ENCODE measurements at places on chromosomes 11 and 22.

DNA sequence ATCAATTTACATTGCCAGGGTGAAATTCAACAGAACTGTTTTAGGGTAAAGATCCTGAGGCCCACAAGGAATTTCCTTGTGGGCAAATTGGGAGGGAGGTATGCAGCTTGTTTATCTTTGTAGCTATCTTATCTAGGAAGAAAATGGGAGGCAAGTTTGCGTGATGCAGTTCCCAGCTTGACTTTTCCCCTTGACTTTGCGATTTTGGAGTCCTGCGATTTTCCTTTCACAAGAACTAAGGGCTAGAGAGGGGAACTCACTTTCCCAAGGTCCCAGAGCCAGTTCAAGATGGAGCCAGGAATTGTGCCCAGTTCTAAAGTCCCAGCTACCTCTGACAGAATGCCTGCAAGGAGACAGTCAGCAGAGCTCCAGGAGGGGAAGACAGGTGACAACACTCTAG is 30.7 kb downstream of the RIBC2 start:
- DNase-seq, result no peak

DNA sequence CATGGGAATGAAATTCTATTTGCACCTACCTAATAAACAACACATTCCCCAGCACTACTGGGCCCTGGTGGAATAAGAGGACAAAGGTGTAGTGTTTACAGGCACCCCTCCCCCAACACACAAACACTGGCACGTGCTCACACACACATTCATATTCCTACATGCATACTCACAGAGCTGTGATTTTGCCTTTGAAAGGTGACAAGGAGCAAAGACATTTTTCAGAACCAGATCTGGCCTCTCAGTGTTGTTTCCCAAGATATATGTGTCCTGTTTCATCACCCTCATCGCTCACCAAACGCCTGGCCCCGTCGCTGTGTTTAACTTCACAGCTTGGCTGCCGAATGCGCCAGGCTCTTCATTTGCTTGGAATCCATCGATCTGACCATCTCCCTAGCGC is 292.6 kb downstream of the NTM start:
- no peak for DNase-seq

DNA sequence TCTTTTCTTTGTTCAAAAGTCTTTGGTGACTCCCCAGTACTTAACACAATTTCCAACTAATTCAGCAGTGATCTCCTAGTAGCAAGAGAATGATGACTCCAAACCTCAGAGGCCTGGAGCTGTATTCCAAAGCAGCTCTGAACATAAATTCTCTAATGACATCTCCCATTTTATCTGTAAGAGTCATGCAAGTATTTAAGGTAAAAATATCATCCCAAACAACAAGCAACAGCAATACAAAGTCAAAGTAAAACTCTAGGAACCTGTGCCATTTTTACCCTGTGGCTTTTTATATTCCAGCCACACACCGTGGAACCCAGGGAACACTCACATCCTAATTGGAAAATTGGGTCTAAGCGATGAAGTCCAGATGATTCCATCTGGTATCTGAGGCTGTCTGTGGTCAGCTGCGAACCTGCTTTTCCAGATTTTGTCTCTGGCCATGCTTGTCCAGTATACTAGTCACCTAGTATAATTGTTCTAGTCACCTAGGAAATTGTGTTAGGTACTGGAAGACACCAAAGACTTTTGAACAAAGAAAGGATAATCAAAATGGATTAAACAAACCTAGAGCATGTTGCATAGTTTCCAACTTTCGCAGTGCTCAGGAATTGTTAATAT is 92.3 kb upstream of the SLC25A18 start:
- DNase-seq, result no peak

- no peak for DNase-seq
Measured at GRCh38 chr11:78938971-78939370, 364.3 kb upstream of the NARS2 start.

DNA sequence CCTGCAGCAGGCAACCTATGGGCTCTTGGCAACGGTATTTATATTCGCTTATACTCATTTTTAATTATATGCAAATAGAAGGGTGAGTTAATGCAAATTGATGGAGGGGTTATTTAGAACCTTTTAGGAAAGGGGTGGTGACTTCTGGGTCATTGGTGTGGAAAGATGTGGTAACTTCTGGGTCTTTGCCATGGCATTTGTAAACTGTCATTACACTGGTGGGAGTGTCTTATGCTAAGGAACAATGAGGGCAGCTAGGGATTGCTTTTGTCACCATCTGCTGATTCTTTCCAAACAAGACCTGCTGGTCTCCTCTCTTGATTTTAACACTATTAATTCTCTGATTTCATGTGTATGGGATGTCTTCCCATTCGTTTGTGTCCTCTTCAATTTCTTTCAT is 11.7 kb upstream of the KAT5 start:
- DNase-seq, result no peak

DNA sequence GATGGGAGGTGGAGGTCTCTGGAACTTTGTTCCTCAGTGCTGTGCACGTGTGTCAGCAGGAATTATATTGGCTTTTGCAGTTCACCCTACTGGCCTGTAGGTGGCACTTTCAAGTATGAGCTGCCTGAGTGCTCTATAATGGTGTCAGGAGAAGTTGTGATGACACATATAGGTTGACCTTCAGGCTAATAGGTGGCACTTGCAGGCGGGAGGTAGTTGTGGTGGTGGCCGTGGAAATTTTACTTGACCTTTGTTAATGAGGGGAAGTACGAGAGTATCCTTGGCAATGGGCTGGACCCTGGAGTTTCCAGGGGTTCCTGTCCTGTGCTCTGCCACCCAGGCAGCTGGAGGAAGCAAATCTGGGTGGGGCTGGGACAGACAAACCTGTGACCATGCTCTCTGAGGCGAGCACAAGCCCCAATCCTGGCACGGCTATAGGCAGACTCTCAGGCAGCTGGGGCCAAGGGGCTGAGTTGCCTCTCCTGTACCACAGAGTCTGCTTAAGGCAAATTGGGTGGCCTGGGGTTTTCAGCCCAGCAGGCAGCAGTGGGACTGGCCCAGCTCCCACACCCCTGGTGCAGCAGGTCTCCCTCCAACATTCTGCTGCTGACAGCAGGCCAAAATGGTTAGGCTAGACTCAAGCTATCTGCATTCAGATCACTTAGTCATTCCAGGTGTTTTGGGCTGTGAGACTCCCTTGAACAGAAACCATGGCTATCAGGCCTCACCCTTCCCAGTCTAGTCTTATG is 147.5 kb upstream of the CTSC start:
- peak; percentile 15 for DNase-seq

GRCh38 chr11:1060852-1061616 is 13.6 kb upstream of the MUC2 start:
- DNase-seq, result no peak

- peak; percentile 42 for DNase-seq
Measured at GRCh38 chr11:59186130-59186594, 14.2 kb downstream of the DTX4 start.

GRCh38 chr11:112267188-112267591 is 6.5 kb upstream of the PLET1 start:
- no peak for DNase-seq

GRCh38 chr22:28711341-28711740 is 30.3 kb downstream of the CHEK2 start:
- DNase-seq, result no peak

DNA sequence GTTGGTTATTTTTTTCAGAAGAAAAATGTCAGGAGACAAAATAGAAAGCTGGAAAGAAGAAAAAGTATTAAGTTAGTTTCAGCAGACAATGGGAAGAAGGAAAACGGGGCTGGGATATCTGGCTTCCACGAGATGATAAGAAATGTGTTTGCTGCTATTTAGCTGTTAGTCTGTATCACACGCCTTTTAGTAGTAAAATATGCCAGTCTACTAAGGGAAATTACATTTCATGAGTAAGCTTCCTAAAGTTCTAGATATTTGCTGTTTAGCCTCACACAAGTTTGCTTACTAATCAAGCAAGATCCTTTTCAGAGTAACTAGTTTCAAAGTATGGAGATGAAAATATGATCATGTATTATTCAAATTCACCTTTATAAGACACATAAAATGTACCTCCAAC is 1.5 kb downstream of the OR51B4 start:
- DNase-seq, result no peak

- DNase-seq, result peak; percentile 13
Measured at GRCh38 chr22:30602049-30602448, 4.9 kb upstream of the TCN2 start.

GRCh38 chr11:126756421-126756820 is 244.1 kb downstream of the KIRREL3 start:
- no peak for DNase-seq

- no peak for DNase-seq
Measured at GRCh38 chr11:98099371-98099770, 921.4 kb upstream of the CNTN5 start.

GRCh38 chr22:28108851-28109250 is 189.8 kb upstream of the PITPNB start:
- DNase-seq, result no peak

DNA sequence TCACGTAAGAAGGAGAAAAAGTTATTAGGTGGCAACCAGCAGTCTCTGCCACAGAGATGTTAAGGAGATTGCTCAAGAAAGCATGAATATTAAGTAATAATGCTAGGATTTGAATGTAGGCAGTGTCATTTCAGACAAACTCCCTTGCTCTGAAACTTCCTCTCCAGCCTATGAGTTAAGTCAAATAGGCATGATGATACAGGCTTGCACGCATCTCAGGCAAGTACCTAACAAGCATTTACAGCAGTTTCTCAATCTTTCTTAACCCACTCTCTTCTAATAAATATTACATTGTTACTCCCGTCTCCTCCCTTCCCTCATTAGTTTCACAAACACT is 72.7 kb downstream of the RAB38 start:
- DNase-seq, result no peak

DNA sequence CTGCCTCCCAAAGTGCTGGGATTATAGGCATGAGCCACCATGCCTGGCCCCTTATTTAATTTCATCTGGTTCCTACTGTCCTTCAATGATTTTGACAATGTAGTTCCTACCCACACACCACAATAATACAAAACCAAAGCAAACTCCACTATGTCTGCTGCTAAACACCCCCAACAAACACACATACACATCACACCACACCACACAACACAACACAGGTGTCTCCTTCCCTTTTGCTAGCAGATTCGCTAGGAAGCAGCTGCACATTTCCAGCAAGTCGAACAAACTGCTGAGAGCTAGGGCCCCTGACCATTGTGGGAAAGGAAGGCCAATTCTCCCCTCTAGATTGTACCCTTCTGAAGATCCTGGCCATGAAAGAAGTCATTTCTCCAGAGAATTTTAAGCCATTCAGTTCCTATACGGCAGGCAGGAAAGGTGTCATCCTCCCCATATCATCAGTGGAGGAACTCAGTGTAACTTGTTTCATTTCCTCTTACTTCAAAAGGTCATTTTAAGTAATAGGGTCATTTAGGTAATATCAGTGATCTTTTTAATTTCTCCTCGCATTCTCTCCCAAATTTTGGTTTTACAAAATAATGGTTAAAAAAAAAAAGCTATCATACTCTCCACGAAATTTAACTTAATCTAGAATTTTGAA is 18.5 kb downstream of the NUMA1 start:
- no peak for DNase-seq

DNA sequence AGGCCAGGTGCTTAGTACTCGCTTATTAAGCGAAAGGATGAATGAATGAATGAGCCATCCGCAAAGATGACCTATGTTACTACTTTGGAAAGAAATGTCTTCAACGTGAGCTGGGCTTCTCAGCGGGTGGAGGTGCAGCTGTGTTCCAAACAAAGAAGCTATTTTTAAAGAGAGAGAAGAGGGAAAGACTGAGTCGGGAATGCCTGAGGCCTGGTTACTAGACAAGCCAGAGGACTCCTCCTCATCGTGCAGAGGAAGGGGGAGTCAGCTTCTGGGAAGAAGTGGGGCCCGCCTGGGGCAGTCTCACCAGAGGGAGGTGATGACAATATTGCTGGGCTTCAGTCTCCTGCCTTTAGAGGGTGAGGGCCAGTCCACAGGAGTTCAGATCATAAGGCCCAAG is 30.4 kb upstream of the CD5 start:
- DNase-seq, result no peak
